ENCODE measurements at places on chromosomes 4 and X.

DNA sequence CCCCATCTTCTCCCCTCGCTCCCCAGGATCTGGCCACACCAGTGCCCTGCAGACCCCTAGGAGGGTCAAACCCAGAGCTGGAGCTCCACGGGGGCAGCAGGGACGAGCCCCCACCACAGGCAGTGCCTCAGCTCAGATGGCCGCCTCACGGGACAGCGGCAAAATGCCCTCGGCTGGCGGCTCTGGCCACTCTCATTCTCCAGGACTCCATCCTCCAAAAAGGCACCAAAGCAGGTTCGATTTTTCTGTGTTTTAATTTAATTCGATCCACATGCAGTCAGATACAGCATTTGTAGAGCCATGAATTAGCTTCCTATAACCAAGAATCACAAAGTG is 8.3 kb downstream of the FAM53A start:
- DNase-seq: no peak

DNA sequence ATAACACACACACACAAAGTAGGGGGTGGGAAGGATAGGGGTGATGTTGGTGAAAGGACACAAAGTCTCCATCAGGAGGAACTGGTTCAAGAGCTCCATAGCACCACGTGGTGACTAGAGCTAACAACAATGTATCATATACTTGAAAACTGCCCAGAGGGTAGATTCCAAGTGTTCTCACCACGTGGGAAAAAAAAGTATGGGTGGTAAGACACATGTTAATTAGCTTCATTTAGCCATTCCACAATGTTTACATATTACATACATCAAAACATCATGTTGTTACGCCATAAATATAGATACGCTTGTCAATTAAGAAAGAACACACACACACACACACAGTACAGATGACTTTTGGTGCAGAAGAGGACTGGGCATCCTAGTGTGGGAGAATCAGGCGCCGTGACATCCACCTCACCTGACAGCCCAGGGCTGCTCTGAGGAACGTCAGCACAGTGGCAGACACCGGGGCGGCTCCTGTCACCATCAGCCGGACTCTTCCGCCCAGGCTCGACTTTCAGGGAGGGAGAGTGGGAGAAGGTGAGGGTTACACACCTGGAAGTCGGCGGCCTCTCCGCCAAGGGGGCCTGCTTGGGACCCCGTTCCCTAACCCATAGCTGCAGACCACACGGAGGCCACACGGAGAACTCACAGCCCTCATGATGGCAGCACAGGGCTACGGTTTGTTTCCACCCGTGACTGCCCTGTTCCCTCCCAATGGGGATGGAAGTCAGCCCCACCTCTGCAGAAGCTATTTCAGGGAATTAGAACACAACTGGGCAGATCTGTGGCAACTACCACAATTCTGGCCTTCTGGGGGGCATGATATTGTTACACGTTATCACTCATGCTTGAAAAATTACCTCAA is 31.8 kb upstream of the CENPU start:
- no peak for DNase-seq

DNA sequence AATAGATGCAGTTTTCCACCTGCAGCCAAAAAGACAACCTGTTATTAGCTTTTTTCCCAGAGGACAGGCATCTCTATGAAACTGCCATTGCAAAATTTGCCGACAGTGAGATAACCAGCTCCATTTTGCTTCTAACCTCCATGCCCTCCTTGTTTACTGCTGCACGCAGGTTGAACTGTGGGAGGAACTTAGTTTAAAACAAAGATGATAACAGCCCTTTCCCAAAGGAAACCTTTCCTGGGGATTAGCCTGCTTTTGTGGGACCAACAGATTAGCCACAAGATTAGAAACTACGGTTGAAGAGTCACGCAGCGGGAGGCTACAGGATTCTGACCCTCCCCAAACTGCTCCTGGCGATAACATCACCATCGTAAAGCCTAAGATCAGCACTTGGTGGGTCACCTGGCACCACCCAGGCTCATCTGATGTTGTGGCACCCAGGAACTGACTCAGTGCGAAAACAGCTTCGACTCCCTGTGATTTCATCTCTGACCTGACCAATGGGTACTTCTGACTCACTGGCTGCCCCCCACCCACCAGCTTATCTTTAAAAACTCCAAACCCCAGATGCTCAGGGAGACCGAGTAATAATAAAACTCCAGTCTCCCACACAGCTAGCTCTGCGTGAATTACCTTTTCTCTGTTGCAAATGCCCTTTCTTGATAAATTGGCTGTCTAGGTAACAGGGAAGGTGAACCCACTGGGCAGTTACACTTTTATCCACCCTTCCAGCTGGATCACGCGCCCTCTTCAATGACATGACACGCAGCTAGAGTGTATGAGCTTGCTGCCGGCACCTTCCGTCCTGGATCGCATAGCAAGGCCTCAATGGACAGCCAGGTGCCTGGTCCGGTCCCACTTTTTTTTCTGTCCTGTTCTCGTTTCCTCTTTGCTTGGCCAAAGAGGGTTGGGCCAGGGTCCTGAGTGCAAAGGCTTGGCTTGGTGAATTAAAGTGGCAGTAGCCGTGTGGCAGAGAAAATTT is 27.2 kb downstream of the NOP14 start:
- no peak for DNase-seq

DNA sequence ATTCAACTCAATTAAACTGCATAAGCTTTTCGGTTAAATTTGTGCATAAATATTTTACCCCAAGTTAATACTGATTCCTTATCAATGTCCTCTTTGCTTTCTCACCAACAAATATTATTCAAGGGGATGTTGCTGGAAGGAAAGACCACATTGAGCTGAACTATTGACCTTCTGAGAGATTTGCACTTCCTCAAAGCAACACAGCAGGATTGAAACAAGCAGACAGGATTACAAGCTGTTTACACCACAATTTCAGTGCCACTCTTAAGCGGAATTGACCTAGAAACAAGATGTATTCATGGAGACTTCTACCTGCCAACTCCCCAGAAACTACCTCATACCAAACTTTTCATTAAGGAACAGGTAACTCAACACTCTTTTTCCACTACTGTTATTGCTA is 96.5 kb upstream of the DUSP21 start:
- no peak for DNase-seq

DNA sequence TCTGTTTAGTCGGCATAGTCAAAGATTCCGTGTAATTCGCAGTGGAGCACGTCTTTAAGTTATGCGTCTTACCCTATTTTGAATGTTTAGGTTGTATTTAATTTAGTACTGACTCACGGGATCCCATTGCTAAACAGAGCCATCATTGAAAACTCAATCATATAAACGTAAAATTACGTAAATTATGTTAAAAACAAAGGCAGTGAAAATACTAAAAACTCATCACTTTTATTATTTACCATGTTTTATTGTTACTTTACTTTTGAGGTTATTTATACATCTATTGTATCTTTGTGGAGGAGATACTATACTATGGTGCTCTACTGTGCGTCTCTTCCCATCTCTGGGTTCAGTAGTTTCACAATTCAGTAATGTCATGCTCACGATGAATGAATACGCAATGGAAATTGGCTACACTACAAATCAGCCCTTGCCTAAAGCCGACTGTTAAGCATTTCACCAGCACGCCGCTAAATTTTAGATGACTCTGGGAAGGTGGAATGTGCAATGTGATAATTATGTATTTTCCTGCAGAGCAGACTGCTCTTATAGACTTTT is 944 bp downstream of the FUNDC2 start:
- no peak for DNase-seq

- peak; percentile 17 for DNase-seq
These were observed 1.8 kb upstream of the GABRQ start for GRCh38 chrX:152635941-152636340.

GRCh38 chr4:153160821-153161220 is 43.4 kb upstream of the TRIM2 start:
- no peak for DNase-seq

GRCh38 chrX:129634541-129634940 is 20.2 kb downstream of the APLN start:
- peak; percentile 56 for DNase-seq

- DNase-seq: no peak
These were observed 36.4 kb downstream of the TMEM131L start for GRCh38 chr4:153502584-153502983.

- DNase-seq: no peak
These were observed 888 bp downstream of the RAB28 start for GRCh38 chr4:13483136-13483767.

- no peak for DNase-seq
These were observed 43.7 kb upstream of the UGT2A3 start for GRCh38 chr4:68995292-68995691.

GRCh38 chrX:98331407-98331806 is 1447.7 kb downstream of the RPA4 start:
- DNase-seq: no peak

DNA sequence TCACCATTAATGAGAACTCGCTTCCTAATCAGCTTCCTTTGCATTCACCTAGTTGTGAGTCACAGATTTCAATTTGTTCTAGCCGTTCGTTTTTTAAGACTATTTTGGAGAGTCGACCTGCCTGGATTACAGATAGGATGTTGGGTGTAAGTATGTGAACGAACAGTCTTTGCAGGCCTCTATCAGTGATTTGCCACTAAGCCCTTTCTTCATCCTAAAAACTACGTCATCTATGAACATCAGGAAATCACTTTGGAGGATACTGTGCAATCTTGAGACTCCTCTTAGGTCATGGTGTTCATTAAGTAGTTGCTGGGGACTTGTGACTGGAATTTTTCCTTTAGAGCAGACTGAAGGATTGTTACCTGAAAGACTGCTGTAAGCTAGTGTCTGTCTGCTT is 1.1 kb downstream of the POLA1 start:
- no peak for DNase-seq

GRCh38 chrX:4550018-4550417 is 836.6 kb upstream of the PRKX start:
- no peak for DNase-seq

- DNase-seq: no peak
These were observed 9.1 kb upstream of the USO1 start for GRCh38 chr4:75715105-75715799.

- no peak for DNase-seq
These were observed 126.5 kb downstream of the ADGRA3 start for GRCh38 chr4:22389240-22389870.

DNA sequence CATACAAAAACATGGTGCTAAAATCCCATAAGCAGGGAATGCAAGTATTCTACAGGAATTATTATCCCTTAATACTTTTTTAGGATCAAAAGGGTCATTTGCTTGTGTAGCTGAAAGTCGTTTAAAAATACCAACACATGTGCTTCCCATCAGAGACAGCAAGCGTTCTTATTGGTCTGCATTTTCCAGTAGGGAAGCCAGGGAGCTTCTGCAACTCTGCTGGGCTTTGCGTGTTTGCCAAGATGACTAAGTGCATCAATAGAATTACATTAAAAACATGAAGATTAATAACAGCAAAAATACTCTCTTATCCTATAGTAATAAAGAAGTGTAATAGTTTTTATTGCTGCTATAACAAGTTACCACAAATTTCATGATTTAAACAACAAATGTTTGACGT is 111.2 kb downstream of the QDPR start:
- no peak for DNase-seq

GRCh38 chrX:150240643-150240970 is 122.5 kb upstream of the MAMLD1 start:
- DNase-seq: no peak

DNA sequence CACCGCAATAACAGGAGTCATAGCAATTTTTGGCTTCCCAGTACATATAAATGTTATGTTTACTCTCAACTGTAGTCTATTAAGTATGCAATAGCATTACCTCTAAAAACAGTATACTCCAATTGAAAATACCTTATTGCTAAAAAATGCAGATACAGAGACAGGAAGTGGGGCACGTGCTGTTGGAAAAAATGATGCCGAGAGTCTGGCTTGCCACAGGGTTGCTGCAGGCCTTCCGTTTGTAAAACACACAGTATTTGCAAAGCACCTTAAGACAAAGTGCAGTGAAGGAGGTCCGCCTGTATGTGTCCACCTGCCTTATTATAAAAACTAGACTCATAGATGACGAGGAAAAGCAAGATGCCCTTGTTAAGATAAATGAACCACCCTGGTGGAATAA is 23.5 kb downstream of the CD99 start:
- DNase-seq: no peak

GRCh38 chr4:10180927-10181744 is 64.5 kb upstream of the WDR1 start:
- no peak for DNase-seq

- DNase-seq: no peak
These were observed 10.4 kb upstream of the PORCN start for GRCh38 chrX:48498374-48498809.

DNA sequence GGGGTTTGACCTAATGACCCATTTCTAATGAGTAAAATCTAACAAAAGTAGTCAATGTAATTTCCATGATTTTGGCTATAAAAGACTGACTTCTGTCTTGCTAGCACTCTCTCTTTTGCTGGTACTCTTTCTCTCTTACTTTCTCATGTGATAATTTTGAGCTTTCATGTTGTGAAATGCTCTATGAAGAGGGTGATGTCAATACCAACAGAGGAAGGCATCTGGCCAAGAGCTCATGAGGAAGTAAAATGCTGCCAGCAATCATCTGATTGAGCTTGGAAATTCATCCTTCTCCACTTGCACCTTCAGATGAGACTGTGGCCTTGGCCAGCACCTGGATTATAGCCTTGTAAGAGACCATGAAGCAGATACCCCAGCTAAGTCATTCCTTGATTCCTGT is 347.7 kb downstream of the HS3ST1 start:
- DNase-seq: no peak

GRCh38 chr4:88953400-88953799 is 103.6 kb downstream of the FAM13A start:
- DNase-seq: no peak

DNA sequence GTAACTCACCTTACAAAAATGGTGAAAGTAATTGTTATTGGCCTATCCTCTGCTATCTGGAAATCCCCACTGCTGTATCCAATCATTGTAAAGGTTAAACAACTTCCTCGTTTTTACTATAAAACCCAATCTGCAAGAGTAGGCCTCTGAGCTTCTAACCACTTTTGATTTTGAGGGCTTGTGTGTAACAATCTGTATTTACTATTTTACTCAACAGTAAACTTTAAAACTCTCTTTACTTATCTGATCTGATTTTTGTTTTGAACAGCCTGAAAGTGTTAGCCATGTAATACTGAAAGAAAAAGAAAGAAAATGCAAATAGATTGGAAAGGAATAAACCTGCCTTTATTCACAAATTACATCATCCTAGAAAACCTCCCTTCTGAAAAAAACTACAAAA is 63.1 kb downstream of the SLC10A7 start:
- DNase-seq: no peak

DNA sequence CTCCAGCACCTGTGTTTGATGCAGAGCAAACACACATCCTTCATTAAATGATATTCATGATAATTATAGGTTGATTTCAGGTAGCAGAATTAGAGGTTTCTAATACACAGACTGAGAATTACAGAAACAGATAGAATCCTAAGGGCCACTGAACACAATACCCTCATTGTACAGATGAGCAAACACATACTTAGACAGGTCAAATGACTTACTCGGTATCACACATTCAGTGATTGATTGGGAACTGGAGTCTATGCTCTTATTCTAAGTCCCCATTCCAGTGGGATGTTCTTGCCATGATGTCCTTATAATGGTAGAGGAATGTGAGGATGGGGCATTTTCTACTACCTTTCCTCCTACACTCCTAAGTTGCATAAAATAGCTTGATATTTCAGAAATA is 70.8 kb downstream of the DCAF8L1 start:
- no peak for DNase-seq

GRCh38 chr4:81258841-81259550 is 44.0 kb upstream of the PRKG2 start:
- DNase-seq: no peak

Data from nucleus accumbens (tissue), 56 donors.